Epithelial cell of umbilical artery (primary cell): ENCODE measurements at places on chromosomes 3 and 15. TPM values are rescaled to one million over a fixed set of nuclear protein-coding genes. Genes with fewer than 3 reads are reported as not detected.

Gene CXCR6
- total RNA-seq, result not detected in 2 replicates

Gene CYP1A2
- not detected in 2 replicates for total RNA-seq

Gene FURIN
- total RNA-seq, result 56.8 and 90.3 TPM in 2 replicates

Gene RTP3
- total RNA-seq, result not detected in 2 replicates

Gene SNRPN
- 221 and 276 TPM in 2 replicates for total RNA-seq

Gene ACP3
- not detected in 2 replicates for total RNA-seq

Gene TRIM42
- total RNA-seq, result not detected in 2 replicates

Gene STRIT1
- total RNA-seq, result not detected in 2 replicates

Gene CPB1
- not detected in 2 replicates for total RNA-seq

Gene GABRA5
- total RNA-seq, result not detected in 2 replicates

Gene AMIGO3
- total RNA-seq, result 0.32 TPM in 1 of 2 replicates, not detected in the other

Gene ATP10A
- not detected in 2 replicates for total RNA-seq
